ENCODE measurements at places on chromosomes 12 and 14.

DNA sequence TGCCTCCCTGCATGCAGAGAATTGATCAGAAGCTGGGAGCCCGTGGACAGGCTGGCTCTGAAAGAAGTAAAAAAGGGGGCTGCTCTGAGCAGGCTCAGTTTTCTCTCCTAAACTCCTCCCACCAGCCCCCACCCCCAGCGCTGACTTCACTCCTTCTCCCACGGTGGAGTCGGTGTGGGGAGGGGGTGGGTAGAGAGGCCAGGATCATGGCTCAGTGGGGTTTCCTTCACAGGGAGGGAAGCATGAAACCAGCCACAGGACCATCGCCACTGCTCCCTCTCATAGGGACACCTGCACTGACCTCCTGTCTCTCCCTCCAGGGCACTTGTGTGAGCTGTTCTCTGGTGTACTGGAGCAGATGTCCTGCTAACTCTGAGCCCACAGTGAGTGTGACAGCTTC lies 78.9 kb downstream of the STAB2 start:
- DNase-seq, result no peak

DNA sequence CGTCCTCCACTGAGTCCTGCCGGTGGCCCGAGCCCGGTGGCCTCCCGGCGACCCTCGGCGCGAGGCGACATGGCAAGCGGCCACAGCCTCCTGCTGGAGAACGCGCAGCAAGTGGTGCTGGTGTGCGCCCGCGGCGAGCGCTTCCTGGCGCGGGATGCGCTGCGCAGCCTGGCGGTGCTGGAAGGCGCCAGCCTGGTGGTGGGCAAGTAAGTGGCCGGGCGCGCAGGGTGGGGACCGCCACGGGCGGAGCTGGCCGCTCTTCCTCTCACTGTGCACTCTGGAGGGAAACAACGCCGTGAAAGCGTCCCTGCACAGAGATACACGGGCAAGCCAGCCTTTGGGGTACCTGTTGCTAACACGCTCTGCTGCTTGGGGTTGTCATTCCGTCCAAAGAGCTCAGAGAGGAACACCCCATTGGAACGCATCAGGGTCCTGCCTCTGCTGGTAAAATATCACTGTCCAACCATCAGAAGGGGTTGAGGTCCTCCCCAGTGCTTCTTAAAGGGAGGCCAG lies at the start of gene AMDHD1:
Gene AMDHD1 (plus strand): TSS at position 2 of the 513 bp plus-strand sequence. CDS start 68 bp downstream, at position 70.
- peak; percentile 58 for DNase-seq

GRCh38 chr14:105577314-105577861 lies 51.0 kb downstream of the TMEM121 start:
- DNase-seq, result no peak

- DNase-seq, result no peak
These were observed 383.5 kb downstream of the RGS6 start for GRCh38 chr14:72315714-72316113.

DNA sequence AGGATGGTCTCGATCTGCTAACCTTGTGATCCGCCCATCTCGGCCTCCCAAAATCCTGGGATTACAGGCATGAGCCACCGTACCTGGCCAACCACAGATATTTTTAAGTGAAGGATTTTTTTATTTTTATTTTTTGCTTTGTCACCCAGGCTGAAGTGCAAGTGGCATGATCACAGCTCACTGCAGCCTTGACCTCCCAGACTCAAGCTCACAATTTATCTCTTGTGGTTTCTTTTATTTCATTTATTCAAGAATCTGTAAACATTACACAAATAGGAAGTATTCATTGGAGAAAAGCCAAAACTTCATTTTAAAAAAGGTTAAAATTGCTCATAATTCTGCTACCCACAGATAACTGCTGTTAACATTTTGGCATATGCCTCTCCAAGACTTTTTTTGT lies 13.3 kb downstream of the MOAP1 start:
- no peak for DNase-seq

DNA sequence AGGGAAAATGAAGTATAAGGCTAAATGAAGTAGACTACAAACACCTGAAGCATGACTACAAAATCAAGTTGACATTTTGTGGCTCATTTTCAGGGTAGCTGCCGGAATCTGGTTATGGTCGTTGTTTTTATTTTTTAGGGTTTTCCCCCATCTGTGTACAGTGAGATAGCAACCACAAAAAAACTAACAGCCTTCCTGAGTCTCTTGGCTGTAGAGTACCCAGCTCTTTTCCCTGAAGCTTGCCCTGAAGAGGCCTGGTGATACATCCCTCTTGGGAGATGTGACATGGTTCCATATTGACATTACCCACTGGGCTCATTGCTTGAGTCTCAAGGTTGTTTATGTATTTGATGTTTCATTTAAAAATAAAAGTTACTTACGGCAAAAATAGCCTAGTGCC lies 424.0 kb downstream of the ZFP36L1 start:
- no peak for DNase-seq

GRCh38 chr12:45305907-45306306 lies 90.0 kb downstream of the ANO6 start:
- no peak for DNase-seq

GRCh38 chr14:96486705-96487104 lies 15.5 kb upstream of the PAPOLA start:
- no peak for DNase-seq

DNA sequence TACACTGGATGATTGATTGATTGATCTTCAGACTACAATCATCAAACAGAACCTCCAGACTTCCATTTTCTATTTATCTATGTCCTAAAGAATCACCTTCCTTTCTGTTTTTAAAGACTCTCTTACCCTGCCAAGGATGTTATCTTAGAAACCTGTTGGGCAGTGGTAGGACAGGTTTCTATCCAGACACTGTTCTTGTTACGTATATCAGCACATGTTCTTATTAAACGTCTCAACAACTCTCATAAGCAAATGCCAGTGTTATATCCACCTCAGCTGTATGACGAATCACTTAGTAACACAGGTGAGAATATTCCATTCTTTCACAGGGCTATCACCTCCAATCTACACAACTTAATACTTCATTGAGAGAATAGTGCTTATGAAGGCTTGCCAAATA lies 40.2 kb upstream of the RPL10L start:
- DNase-seq, result no peak

GRCh38 chr12:60832290-60832689 lies 1236.5 kb downstream of the SLC16A7 start:
- DNase-seq, result no peak

GRCh38 chr14:104694475-104694950 lies 5.1 kb downstream of the INF2 start:
- no peak for DNase-seq

DNA sequence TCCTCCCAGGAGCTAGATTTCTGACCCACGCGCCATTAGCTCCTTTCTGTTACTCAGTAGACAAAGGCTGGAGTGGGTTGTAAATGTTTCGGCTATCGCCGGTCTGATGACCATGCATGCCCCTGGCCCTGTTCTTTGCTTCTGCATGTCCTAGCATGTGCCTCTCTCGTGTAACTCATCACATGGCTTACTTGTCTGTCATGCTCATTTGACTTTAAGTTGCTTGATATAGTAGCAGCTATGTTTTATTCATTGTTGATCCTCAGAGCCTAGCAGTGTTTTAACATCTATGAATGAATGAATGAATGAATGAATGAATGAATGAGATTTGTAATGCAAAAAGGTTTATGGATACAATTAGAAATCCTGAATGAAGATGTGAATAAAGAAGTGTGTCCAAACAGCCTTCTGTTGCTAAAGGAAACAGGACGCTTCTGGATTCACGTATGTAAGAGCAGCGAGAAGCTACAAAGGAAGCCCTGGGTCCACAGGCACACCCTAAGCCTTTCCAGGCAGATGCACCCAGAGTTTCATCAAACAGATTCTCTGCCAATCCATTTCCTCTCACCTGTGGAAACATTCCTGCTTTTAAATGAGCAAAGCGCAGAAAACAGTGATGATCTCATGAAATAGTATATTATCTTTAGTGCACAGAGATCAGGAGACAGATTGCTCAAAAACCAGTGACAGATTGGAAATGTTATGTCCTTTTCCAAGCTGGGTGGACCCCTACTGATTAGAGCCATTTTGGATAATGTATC lies 3.4 kb downstream of the GSG1 start:
- no peak for DNase-seq

DNA sequence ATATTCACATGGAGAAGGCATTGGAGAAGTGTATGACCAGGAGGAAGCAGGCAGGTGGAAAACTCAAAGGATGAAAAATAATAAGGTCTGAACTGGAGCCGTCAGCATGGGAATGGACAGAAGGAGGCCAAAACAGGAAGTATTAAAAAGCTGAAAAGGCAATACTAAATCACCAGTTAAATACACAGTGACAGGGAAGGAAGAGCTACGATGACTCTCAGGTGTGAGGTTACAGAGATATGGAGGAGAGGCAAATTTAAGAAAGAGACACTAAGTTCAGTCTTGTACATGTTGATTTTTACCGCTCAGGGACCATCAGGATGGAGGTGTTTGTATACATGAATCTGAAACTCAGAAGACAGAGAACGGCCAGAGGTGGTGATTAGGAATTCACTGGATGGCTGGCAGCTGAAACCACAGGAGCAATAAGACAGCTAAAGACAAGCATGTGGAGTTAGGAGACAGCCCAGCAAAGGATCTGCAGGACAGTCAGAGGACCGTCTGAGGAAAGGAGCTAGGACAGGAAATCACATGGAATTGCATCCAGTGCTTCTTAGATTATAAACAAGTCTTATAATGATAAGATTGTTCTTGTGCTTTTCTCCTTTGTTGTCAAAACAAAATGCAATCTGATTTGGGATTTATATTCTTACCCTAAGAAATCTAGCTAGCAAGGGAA lies 33.9 kb upstream of the CDKN3 start:
- no peak for DNase-seq

- no peak for DNase-seq
These were observed 790.6 kb downstream of the DIO2 start for GRCh38 chr14:79420725-79421124.

- no peak for DNase-seq
These were observed 26.2 kb upstream of the TUNAR start for GRCh38 chr14:95850429-95850828.

DNA sequence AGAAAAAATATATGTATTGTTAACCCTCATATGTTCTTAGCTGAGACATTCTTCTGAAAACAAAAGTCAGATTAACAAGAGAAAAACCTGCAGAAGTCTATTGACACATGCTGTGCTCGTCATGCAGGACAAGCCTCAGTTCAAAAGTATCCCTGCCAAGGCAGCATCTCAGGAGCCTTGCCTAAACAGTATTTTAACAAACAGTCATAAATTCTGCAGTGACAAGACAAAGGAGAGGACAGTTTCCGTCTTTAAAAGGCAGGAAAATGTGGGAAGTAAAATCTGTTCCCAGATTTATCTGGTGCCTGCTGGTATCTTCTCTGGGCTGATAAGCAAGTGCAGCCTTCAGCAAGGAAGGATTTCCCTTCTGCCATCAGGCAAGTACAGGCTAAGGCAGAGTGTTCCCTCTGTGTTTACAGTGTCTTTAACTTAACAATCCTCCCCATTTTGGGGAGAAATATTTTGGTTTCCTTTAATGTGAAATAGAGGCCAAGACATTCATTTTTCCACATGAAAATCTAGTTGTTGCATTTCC lies 480.2 kb upstream of the CCDC196 start:
- no peak for DNase-seq

GRCh38 chr14:90517076-90517841 lies 120.4 kb downstream of the CALM1 start:
- no peak for DNase-seq

DNA sequence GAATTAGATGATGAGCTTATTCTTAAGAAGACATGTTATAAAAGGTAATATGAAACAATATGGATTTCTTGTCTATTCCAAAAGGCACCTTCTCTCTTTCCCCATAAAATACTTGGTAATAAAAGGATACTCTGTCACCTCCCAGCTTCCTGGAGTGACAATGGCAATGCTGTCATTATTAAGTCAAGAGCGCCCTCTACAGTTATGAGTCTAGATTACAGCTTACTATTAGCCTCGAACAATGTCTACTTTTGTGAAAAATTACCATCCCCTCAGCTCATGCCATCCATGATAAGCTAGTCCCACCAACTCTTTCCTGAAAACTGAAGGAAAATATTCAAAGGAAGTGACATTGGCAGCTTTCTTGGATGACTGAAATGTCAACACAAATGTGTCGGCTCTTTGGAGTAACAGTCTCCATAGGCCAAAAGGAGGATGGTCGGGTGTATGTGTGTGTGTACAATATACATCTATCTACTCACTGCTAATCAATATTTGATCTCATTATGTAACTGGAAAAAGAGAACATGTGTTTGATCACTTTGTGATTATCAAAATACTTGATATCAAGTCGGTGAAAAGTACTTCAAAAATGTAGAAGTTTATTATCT lies 48.7 kb upstream of the CDKN3 start:
- DNase-seq, result no peak

DNA sequence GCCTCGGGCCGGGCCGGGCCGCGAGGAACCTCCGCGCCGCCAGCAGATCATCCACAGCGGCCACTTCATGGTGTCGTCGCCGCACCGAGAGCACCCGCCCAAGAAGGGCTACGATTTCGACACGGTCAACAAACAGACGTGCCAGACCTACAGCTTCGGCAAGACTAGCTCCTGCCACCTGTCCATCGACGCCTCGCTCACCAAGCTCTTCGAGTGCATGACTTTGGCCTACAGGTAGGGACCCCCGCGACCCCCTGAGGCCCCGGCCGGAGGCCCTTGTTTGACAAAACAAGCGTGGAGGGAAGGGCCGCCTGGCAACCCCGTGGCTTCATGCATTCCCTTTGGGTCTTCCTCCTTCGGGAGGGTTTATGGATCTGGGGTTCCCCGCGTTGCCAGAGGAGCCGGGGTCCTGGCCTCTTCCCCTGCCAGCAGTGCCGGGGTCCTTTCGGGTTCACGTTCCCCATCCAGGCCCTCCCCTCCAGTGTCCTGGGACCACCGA lies 526 bp downstream of the MLXIP start:
- DNase-seq, result no peak

DNA sequence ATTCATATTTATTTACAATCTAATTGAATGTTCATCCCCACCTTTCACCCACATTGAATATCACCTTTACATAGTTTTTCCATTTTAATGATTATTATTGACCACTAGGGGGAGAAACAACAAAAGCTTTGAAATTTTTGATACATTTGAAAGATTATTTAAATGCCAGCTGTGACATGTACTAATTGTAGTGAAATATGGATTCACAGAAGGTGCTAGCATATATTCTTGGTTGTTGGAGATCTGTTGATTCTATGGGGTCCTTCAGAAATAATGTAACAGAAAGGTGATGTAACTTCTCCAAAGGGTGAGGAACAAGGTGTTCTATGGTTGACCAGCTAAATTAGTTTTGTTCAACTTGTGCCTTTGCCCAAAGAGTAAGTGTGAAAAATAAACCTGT lies 22.4 kb upstream of the GPR33 start:
- DNase-seq, result no peak

GRCh38 chr12:112808156-112808555 lies 16.6 kb downstream of the RPH3A start:
- no peak for DNase-seq

GRCh38 chr12:89319122-89319521 lies 33.2 kb downstream of the DUSP6 start:
- no peak for DNase-seq

GRCh38 chr12:31629756-31630732 lies 29.4 kb upstream of the ETFBKMT start:
- no peak for DNase-seq

GRCh38 chr12:119060847-119061796 lies 79.8 kb downstream of the SRRM4 start:
- DNase-seq, result peak; percentile 9

GRCh38 chr12:52615208-52615868 lies 3.0 kb downstream of the KRT73 start:
- no peak for DNase-seq

Measured in stimulated activated CD4-positive, alpha-beta T cell treated with anti-CD3 and anti-CD28 coated beads, Interleukin-12 subunit alpha, Interleukin-12 subunit beta, amount 100 ng/mL, for 4 hours (primary cell).